ENCODE measurements at places on chromosomes 11 and 22.

- no peak for DNase-seq
Measured at GRCh38 chr22:36455571-36456463, 25.6 kb downstream of the TXN2 start.

DNA sequence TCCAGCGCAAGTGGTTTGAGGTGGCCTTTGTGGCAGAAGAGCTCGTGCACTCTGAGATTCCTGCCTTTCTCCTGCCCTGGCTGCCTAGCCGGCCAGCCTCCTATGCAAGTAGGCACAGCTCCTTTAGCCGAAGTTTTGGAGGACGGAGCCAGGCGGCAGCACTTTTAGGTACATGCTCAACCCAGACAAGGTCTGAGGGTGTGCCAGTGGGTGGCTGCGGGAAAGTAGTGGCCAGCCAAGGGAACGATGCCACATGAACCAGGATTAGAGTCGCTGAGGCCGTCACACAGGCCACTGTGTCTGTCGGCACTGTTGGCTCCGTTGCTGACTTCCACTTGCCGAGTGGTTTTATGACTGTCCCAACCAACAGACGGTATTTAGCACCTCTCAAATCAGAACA is 64.8 kb upstream of the YWHAH start:
- no peak for DNase-seq

DNA sequence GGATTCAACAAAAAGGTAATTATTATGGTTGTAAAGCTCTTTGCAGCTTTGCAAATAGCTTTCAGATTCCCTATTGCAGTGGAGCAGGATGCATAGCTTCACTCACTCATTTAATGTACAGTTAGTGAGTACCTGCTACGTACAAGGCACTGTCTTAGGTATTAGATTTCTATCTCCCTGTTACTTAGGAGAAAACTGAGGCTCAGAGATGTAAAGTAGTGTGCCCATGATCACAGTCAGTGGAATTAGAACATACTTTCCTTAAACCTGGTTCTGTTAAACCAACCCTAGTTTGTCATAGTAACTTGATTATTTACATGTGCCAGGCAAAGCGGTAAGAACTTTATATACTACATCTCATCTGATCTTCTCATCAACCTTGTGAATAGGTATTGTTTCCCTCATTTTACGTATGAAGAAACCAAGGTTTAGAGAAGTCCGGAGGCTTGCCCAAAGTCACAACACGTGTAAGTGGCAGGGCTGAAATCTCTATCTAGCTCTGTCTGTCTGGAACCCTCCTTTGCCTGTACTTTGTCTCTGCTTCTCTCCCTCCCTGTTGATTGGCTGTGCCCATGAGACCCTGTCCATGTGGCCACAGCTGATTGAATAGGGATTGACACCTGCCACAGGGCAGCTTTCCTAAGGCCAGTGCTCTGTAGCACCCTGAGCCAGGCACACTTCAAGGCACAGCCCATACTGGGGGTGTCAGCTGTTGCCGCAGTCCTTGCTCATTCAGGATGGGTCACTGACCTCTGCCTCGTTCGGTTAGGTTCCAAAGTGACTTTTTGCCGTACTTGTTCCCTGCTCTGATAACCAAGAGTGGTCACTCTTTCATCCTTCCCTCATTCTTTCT is 63.8 kb upstream of the PRSS23 start:
- no peak for DNase-seq

- no peak for DNase-seq
Measured at GRCh38 chr11:16779436-16779835, 41.0 kb downstream of the C11orf58 start.

- DNase-seq, result no peak
Measured at GRCh38 chr11:66467756-66468155, 1.1 kb downstream of the PELI3 start.

DNA sequence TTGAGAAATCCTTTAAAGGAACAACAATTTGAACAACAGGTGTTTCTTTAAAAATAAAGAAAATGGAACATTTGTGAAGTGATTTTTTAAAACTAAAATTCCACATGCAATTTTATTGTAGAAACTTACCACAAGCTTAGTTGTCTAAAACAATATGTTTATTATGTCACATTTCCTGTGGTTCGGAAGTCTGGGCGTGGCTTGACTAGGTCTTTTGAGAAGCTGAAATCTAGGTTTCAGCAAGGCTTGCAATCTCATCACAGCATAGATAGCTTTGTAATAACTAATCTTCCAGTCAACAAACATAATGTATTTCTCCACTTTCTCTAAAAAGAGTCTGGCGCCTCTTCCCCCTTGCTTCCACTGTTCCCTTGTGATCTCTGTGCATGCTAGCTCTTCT is 27.0 kb downstream of the MS4A6A start:
- no peak for DNase-seq

DNA sequence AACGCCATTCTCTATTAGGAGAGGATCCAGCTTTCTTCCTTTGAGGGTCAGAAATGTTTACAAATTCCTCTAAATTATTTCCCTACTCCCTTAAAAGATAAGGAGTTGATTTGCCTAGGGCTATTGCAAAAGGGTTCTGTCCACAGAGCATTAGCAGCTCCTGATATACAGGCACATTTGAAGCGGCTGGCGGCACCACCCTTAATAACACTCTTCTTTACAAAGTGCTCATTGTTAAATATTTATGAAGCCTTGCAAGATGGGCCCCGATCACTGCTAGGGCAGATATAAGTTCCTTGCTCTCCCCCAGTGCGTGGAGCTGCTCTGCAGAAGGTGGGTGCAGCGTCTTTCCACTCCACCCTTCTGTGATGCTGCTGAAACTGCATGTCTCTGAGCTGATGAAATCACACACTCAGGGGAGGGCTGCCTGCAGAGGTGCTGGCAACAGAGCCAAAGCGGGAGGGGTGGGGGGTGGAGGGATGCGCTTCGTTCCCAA is 116.7 kb upstream of the NTM start:
- no peak for DNase-seq

GRCh38 chr11:125356797-125357196 is 139.3 kb downstream of the FEZ1 start:
- DNase-seq, result no peak

GRCh38 chr11:71241721-71242259 is 10.6 kb downstream of the SHANK2 start:
- no peak for DNase-seq

GRCh38 chr11:6615882-6616585 is 3.2 kb downstream of the TPP1 start:
- no peak for DNase-seq

DNA sequence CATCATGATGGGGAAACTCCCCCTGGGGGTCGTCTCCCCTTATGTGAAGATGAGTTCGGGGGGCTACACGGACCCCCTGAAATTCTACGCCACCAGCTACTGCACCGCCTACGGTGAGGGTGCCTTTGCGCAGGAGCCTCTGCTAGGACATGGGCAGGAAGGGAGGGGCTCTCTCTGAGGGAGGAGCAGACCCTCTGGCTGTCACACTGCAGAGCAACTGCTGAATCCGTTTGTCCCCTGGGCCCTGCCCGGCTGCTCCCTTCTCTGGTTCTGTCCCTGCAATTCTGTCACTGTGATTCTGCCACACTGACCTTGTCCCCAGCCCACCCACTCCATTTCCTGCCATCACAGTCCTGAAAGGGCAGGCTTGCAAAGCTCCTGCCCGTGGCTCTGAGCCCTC is 26.7 kb upstream of the LRRC10B start:
- DNase-seq, result no peak

DNA sequence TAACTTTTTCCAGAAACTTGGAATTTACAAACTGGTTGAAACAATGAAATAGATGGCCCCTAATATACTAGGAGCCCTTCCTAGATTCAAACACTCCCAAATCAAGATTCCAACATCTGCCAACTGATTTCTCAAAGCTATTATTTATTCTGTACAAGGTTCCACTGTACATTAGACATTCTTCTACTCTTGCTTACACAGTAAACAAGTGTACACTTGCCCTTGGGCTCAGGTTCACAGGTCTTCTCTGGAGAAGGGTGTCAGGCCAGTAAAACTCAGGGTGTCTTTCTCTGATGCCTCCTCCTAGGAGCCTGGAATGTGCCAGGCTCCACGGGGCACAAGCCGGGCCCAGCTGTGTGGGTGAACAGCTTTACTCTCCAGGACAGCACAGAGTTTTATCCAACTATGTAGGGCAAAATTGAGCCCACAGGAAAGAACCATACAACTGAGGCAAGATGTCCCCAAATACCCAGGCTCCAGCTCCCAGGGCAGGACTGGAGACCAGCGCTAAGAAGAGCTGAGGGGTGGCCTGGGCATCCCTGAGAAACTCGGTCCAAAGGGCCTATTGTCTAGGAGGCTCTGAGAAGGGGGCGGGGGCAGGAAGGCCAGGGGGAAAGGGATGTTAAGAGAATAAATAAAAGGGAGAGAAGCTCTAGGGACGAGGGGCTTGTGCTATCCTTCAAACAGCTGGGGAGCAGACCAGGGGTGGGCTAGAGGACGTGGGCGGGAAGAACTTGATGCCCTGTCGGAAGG is 8.8 kb upstream of the MFRP start:
- DNase-seq, result no peak

DNA sequence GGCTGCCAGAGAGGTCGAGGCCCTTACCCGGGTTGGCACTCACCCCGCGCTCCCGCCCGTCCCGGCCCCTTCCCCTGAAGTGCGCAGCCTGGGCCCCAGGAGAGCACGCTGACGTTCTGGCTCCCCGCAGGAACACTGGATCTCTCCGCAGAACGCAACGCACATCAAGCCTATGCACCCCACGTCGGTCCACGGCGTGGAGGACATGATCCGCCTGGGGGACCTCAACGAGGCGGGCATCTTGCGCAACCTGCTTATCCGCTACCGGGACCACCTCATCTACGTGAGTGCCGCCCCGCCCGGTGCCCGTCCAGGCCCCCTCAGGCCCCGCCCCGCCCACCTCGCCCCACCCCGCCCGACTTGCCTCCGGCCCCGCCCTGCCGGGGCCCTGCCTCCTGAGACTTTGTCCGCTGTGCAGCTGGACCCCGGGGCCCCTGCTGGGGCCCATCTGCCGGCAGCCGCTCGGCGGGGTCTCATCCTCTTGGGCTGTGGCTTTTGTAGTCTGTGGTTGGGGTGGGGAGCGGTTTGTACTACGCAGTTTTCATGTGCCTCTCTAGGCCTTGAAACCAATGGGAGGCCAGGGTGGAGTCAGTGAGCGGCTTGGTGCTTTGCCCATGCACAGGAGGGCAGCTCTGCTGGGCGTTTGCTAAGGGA is 19.7 kb downstream of the MYO7A start:
- no peak for DNase-seq

- DNase-seq, result no peak
Measured at GRCh38 chr11:23406131-23406819, 546.0 kb upstream of the CCDC179 start.

DNA sequence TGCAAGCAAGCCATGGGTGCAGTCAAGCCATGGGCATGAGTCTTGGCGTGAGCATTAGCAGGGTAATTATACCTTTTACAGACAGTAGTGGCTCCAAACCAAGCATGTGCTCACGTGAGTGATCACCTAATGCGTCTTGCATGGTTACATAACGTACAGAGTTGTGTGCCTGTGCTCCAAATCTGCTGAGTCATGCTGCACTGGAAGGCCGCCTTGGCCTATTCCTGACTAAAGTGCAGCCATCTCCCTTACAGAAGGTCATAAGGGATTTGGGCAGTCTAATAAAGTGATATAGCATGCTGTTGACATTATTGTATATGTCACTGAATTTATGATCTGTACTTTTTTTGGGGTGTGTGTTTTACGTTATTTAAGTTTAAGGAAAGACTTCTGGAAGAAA is 102.4 kb downstream of the ARHGAP42 start:
- DNase-seq, result no peak

DNA sequence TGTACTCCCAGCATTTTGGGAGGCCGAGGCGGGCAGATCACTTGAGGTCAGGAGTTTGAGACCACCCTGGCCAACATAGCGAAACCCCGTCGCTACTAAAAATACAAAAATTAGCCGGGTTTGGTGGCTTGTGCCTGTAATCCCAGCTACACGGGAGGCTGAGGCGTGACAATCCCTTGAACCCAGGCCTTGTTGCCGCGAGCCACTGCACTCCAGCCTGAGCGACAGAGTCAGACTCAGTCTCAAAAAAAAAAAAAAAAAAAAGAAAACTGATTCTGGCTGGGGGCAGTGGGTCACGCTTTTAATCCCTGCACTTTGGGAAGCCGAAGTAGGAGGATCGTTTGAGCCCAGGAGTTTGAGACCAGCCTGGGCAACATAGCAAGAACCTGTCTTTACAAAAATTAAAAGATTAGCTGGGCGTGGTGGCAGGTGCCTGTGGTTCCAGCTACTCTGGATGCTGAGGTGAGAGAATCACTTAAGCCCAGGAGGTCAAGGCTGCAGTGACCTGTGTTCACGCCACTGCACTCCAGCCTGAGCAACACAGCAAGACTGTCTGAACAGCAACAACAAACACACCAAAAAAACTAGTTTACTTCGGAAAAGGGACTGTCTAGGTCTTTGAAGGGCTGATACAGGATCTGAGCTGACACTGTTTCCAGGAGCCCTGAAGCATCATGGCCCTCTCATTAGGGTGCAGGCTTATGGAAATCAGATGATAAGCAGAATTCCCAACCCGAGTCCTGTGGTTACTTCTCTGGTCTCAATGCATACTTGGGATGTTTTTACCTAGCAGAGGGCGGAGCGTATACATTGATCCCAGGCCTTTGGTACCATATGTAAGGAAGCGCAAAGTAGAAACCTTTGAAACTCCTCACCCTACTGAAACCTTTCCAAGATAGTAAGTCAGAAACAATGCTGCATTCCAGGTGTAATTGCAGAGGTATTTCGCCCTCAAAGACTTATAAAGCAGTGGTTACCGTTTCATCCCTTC is 1.8 kb upstream of the CHKB start:
- no peak for DNase-seq

DNA sequence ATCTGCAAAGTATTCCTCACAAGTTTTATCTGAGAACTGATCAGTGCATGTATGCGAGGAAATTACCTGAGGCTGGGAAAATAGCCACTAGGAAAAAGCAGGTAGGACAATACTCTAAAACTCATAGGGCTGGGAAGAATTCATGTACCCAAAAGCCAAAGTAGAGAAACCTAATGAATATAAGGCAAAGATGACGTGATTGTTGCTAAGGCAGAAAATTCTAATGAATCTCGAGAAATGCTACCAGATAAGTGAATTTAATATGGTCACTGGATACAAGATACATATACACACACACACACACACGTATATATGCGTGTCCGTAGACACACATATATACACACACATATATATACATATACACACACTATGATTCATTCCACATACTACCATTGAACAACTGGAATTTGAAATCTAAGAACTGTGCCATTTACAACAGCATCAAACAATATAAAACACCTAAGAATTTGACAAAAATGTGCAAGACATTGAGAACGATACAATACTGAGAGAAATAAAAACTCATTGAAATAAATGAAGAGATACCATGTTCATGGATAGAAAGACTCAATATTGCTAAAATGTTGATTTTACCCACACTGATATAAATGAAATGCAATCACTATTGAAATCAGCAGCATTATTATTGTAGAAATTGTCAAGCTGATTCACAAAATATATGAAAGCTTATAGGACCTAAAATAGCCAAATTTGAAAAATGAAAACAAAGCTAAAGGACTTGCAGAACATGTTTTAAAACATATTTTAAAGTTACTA is 46.4 kb downstream of the ARHGAP20 start:
- DNase-seq, result no peak

- DNase-seq, result no peak
Measured at GRCh38 chr11:105236664-105237063, 97.1 kb upstream of the CARD18 start.

Data from stimulated activated CD4-positive, alpha-beta T cell treated with anti-CD3 and anti-CD28 coated beads, Interleukin-4, amount 100 ng/mL, for 4 hours (primary cell).